Esophagus muscularis mucosa (tissue), 4 donors: ENCODE measurements at places on chromosomes 3 and 15. TPM values are rescaled to one million over a fixed set of nuclear protein-coding genes. Genes with fewer than 3 reads are reported as not detected.

DNA sequence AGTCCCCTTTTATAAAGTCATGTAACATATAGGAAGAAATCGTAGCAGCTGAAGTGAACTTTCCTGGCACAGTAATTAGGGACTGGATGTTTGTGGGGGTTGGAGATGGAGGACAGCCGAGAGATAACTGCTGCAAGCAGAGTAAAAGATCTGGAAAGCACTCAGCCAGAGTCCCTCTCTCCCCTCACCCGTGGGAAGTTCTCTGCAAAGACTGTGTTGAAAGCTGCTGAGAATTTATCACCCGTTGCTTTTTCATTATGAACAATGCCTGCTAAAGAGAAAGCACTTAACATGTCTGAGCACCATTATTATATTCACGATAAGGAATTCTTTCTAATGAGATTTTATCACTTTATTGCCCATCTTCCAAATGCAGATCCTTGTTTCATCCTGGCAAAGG lies 248.8 kb downstream of the SHOX2 start:
- DNase-seq = no peak
- no peaks in the 10 kb centered on the region for H3K27me3 ChIP-seq
- H3K4me1 ChIP-seq = no peaks in the 10 kb centered on the region
- H3K27ac ChIP-seq = no peak overlapping the region
- H3K36me3 ChIP-seq = no peaks in the 10 kb centered on the region

DNA sequence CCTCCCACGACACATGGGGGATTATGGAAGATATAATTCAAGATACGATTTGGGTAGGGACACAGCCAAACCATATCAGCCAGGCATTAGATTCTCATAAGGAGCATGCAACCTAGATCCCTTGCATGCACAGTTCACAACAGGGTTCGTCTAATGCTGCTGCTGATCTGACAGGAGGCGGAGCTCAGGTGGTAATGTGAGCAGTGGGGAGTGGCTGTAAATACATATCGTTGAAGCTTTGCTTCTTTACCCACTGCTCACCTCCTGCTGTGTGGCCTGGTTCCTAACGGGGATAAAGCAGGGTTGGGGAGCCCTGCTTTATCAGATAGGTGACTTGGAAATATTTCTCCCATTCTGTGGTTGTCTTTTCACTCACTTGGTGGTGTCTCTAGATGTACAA lies 14.8 kb downstream of the DOCK3 start:
- H3K36me3 ChIP-seq = no peaks in the 10 kb centered on the region
- no peaks in the 10 kb centered on the region for H3K27me3 ChIP-seq
- no peak for DNase-seq
- H3K4me1 ChIP-seq = no peaks in the 10 kb centered on the region
- H3K4me3 ChIP-seq = no peak overlapping the region

DNA sequence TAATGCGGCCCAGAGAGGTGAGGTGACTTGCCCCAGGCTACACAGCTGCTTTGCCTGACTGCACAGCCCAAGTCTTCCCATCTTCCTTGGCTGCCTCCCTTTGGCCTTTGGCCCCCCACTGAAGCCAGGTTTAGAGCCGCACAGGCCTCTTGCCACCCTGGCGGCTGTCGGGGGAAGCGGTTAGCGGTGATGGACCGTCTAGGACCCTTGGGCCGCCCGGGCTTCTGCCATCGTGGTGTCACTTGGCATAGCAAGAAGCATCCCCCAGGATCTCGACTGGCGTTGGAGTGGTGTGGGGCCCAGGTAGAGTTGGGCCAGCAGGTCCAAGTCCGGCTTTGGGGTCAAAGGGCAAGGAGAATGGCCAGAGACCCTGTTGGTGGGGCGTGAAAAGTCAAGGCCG lies 61.0 kb downstream of the LINGO1 start:
- no peak overlapping the region for H3K4me3 ChIP-seq
- peaks cover 3% of the 10 kb centered on the region for H3K4me1 ChIP-seq
- no peaks in the 10 kb centered on the region for H3K27me3 ChIP-seq
- H3K27ac ChIP-seq = no peak overlapping the region

DNA sequence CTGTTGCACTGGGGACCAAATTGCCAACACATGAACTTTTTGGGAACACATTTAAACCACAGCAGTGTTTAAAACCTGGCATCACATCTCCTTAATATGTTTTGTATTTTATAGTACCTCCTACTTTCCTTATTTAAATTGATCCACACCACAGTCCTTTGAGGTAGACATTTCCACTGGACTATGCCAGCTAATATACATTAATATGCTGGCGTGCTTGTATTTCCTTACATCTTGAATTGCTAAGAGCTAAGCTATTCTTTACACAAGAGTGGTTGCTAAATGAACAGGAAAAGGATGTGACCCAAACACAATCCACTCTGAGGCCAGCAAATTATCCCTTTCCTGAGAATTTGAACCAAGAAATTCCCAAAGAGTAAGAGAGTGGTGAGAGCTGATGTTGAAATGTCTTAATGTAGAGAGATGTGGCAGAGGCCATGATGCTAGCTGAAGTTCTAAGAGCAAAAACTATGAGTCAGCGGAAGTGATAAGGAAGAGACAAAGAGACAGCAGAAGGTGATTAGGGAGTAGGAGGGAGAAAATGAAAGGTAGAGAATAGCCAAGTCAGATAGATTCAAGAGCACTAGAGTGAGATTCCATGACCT lies 131.2 kb downstream of the CD47 start:
- no peak overlapping the region for H3K27ac ChIP-seq
- no peak for DNase-seq
- H3K27me3 ChIP-seq = no peaks in the 10 kb centered on the region
- no peaks in the 10 kb centered on the region for H3K36me3 ChIP-seq
- H3K4me3 ChIP-seq = no peak overlapping the region

- no peaks in the 10 kb centered on the region for H3K27me3 ChIP-seq
- DNase-seq = no peak
- H3K4me3 ChIP-seq = no peak overlapping the region
- peak overlapping the region; percentile 63 for H3K27ac ChIP-seq
- no peaks in the 10 kb centered on the region for H3K36me3 ChIP-seq
Observed at GRCh38 chr3:179189759-179190158, 41.6 kb downstream of the PIK3CA start.

DNA sequence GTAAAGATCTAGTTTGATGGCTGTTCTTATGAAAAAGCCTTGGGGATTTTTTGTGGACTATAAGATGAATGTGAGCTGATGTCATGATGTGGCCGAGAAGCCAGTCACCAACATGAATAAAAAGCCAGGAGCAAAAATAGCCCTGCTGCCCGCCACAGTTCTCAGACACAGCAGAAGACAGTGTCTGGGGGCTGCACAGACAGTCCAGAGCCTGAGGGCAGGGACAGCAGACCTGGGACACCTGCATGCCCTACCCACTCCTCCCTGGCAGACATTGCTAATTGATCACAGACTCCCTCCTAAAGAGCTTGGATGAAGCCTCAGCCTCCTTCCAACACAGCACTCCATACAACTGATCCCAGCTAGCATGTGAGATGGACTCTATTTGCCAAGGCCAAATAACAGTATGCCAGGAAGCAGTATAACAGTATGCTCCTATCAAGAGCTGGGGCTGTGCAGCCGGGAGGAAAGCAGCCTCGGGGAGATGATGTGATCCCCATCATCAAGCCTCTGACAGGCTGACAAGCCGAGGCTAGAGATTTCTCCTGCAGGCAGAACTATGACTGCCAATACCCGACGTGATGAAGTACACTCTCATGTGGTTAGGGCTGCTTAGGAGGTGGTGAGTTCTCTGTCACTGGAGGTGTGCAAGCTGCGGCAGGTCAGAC lies 105.4 kb upstream of the RPL32 start:
- H3K4me1 ChIP-seq = peaks cover 81% of the 10 kb centered on the region
- no peak overlapping the region for H3K4me3 ChIP-seq
- H3K36me3 ChIP-seq = no peaks in the 10 kb centered on the region
- H3K27ac ChIP-seq = no peak overlapping the region
- no peak for DNase-seq

TRPM1 gene
- total RNA-seq = not detected

ZPLD1 gene
- total RNA-seq = not detected

RTP3 gene
- total RNA-seq = not detected
